ENCODE measurements at places on chromosomes 4 and X.

GRCh38 chr4:1405636-1406393, 427 bp downstream of the NKX1-1 start:
- peak; percentile 12 for DNase-seq

- no peak for DNase-seq
Measured at GRCh38 chr4:185358959-185359358, 36.8 kb downstream of the LRP2BP start.

DNA sequence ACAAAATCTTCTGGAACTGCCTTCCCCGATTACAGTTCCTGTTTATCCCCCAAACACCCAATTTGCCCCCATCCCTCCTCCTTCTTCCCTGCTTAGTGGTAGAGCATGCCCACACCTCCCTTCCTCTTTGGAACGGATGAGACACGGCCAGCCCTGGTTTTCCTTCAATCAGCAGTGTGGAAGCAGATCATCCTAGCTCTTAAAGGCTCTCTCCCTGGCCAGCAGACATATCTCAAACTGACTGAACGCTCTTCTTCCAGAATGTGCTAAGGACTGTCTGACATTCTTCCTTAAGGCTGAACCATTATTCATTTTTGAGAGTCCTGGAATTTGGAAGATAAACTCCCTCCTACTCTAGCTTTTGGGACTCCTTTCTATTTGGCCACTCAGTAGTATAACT, 161.1 kb downstream of the TRIML1 start:
- no peak for DNase-seq

- no peak for DNase-seq
Measured at GRCh38 chr4:2060611-2061185, 1.6 kb downstream of the NAT8L start.

DNA sequence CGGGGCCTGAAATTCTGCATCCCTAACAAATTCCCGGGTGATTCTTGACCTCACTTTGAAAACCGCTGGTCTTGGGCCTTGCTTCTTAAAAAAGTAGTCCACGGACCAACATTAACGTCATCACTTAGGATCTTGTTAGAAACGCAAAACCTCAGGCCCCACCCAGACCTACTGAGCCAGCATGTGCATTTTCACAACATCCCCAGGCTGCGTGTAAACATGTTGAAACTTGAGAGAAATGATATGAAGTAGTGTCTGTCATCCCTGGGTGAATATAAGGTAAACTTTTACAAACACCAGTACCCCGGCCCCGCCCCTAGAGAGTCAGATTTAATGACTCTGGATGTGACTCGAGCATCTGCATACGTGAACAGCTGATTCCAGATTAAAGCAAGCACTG, 33.7 kb downstream of the SORBS2 start:
- DNase-seq, result no peak

GRCh38 chr4:159042097-159042605, 60.7 kb upstream of the RAPGEF2 start:
- DNase-seq, result no peak

DNA sequence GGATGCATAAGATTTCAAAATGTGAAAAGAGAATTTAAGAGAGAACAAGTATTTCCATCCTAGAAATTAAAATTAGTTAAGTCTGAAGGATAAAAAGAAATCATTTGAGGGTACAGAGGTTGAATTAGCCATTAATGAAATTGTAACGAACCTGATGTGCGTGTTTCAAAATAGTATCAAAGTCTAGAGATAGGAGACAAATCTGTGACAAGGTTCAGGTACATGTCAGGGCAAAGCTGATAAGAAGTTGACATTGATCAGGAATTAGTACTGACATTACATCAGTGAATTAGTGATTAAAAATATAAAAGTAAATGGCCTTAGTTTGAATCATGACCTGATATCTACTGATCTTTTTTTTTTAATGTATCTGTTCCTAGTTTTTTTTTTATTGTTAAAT, 62.3 kb downstream of the UGT2B10 start:
- DNase-seq, result no peak

DNA sequence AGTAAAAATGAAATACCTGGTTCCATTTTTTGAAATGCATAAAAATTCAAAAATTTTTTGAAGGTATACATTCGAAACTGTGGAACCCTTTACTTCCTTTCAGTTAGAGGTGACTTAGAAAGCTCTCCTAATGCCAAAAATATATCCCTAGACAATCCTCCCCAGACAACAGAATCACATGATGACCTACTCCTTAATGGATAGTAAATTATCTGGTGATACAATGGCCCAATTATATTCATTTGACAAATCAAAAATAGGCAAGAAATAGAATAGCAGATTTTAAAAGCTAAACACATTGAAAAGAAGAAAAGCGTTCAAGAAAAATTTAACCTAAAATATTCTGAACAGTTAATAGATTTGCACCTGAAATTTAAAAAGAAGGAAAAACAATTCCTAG, 3.5 kb upstream of the UGT2A2 start:
- no peak for DNase-seq

GRCh38 chr4:7348946-7349900, 85.5 kb downstream of the PSAPL1 start:
- no peak for DNase-seq

- DNase-seq, result no peak
Measured at GRCh38 chr4:90580326-90580725, 453.1 kb downstream of the CCSER1 start.

DNA sequence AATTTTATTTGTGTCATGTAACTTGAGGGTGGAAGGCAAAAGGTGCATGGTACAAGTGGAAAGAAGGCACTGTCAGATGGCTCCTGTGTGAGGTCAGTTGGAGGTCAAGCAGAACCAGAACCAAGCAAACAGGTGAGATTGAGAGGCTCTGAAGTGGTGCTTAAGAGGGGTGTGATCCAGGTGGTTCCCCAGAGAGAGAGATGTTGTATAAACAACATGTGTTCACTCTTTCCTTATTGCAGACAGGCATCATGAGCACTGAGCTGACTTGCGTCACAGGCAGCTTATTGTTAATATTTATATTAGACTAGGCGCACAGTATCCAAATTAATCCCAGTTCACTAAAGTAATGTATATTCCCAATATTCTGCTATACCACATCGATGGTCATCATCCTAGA, 56.8 kb downstream of the CXCL13 start:
- DNase-seq, result no peak

DNA sequence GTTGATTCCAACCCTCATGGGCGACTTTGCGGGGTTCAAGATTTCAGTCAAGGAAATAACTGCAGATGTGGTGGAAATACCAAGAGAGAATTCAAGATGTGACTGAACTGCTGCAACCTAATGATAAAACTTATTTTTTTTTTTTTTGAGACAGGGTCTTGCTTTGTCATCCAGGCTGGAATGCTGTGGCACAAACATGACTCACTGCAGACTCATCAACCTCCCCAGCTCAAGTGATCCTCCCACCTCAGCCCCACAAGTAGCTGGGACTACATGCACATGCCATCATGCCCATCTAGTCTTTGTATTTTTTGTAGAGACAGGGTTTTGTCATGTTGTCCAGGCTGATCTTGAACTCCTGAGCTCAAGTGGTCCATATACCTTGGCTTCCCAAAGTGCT, 19.5 kb upstream of the WDFY3 start:
- DNase-seq, result no peak

DNA sequence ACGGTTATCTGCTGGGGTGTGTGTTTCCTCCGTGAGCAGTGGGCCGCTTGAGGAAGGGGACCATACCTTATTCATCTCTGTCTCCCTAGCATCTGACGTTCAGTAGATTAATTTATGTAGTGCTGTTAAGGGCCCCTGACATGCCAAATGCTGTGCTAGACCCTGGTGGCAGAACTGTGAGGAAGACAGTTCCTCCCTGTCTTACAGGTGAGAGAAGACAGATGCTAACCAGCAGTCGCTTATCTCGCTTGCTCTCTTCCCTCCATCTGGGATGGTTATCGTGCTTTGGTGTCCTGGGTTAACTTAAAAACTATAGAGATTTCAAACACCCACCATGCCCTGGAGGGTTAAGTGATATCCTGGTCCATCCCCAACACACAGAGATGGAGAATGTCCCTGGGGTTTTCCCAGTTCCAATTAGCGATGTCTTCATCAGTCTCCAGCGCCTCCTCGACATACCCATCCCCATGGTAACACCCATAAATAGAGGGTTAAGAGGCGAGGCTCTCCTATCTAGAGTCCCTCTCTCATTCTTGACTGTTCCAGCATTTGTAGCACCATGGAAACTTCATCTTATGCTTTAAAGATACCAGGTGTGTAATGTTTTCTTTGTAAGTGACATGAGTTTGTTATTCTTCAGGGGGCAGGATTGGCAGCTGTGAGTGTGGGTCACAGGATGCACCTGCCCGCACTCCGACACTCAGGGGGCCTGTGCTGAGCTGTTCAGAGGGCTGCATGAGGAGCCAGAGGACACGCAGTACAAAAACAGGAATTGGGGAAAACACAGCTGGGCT, 135.2 kb downstream of the STK32B start:
- DNase-seq, result no peak

GRCh38 chr4:83910693-83911092, 374.8 kb downstream of the GPAT3 start:
- DNase-seq, result no peak

DNA sequence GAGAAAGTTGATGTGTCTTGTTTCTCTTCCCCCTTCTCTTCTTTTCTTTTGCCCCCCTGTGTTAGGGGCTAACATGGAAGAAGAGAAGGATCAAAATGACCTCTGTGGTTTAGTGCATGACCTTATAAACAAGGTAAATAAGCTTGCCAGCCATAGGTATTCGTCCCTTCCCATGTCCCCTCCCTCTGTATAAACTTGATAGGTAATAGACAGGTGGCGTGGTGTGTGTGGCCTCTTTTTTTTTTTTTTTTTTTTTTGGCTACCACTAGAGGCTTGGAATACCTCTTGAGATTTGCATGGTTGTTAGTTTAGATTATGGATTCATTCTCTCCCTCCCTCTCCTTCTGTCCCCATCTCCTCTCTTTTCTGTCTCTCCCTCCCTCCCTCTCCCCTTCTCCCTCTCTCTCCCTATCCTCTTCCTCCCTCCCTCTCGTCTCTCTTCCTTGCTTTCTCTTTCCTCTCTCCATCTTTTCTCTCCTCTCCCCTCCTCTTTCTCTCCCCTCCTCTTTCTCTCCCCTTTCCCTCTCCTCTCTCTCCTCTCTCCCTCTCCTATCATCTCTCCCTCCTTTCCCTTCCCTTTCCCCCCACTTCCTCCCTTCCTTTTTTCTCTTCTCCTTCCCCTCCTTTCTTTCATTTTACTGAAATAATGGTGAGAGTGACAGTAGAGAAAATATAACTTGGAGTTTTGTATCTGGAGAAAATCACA, 134.4 kb downstream of the AFF1 start:
- no peak for DNase-seq

GRCh38 chrX:135340831-135341230, 31.6 kb downstream of the ETDC start:
- DNase-seq, result no peak

- no peak for DNase-seq
Measured at GRCh38 chr4:71195924-71196323, 142.9 kb upstream of the SLC4A4 start.

DNA sequence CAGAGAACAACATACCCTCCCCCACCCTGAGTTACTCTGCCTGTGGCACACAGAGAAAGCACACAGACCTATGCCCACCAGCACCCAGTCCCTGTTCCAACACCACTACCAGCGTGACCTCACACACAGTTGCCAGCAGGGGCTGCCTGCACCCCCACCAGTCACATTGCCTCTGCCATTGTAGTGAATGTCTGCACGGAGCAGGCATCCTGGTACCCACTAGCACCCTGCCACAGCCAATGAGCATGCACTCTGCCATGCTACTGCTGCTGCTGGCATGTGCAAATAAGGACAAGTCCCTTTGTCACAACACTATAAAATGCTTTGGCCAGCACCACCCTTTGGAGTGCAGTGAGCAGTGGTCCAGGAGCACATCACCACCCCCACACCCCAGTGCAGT, 47.1 kb downstream of the DACH2 start:
- no peak for DNase-seq

DNA sequence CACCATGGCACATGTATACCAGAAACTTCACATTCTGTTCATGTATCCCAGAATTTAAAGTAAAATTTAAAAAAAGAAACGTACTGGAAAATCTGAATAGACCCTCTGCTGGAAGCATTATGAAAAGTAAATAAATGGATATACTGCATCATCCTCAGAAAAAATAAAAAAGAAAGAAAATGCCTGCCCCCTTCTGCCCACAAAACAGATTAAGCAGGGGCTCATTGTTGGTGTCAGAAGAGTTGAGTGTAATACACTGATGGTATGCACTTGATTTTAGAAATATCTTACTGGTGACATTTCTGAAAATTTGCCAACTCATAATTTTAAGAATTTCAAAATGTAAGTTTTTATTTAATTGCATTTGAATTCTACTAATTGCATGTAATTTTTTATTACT, 77.8 kb downstream of the LRP2BP start:
- DNase-seq, result no peak

DNA sequence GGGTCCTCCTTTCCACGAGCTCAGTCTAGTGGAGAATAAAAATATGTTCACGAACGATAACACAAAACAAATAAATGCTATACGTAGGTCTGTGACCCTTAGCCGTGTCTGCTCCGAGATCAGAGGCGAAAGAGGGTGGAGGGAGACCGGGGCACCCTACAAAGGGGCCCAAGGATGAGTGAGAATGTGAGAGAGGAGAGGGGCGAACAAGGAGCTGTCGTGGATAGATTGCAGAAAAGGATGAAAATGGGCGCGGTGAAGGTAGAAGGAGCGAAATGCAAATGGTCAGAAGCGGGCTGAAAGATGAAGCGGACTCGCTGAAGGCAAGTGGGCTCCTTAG, 6.2 kb upstream of the ZBTB33 start:
- DNase-seq, result no peak

GRCh38 chr4:135941671-135942070, 1590.6 kb downstream of the PCDH18 start:
- DNase-seq, result no peak

DNA sequence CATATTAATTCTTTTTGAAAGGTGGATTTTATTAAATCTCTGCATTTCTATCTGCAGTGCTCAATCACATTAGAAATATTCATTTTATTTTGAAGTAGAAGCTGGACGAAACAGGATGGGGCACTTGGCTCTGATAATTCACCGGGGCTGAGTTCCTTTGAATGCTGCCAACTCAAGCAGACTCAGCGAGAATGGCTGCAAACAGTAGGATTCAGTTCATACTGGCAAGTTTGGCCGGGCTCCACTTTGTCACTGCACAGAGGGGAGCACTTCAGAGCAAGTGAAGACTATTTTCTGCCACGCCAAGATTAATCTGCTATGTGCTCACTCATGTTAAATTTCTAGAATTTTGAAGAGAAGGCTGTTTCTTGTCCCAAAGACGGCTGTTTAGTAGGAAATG, 30.7 kb upstream of the KLHL8 start:
- DNase-seq, result no peak

- DNase-seq, result no peak
Measured at GRCh38 chr4:76589402-76589801, 154.4 kb downstream of the SHROOM3 start.

DNA sequence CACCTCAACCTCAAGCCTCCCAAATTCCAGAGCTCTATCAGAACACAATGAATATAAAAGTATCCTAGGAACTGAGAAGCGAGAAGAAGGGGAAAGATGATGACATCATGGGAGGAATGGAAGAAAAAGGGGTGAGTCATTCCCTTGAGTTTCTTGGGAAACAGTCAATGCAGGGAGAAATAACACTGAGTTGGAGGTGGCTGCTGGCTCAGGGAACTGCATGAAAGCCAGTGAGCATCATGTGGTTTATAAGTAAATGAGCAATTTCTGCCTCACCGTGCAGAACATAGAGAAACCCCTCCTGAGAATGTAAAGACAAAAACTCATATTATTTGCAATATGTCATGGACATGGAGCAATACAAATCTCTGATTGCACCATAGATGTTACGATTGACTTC, 73.3 kb downstream of the SHOX start:
- no peak for DNase-seq

GRCh38 chr4:74632634-74633033, 161.7 kb downstream of the BTC start:
- no peak for DNase-seq

All from activated T-cell treated with anti-CD3 and anti-CD28 coated beads, Interleukin-2, amount 50 U/mL, for 1 hour (primary cell).